T-helper 2 cell treated with Interferon-gamma antibody and Interleukin-4, amounts not matched to agents 100 ng/mL and 5 ng/mL, for 36 hours (primary cell): ENCODE measurements at places on chromosomes 1 and 21. TPM values are rescaled to one million over a fixed set of nuclear protein-coding genes. Genes with fewer than 3 reads are reported as not detected.

RNU1-1 gene
- 2,343 and 2,397 TPM in 2 replicates for total RNA-seq

TSPEAR gene
- not detected in 2 replicates for total RNA-seq

ADAMTSL4 gene
- 0.39 and 0.41 TPM in 2 replicates for total RNA-seq

FAM163A gene
- total RNA-seq: not detected in 2 replicates

HTR6 gene
- total RNA-seq: not detected in 2 replicates

ERO1B gene
- 1.5 and 3.4 TPM in 2 replicates for total RNA-seq
